ENCODE measurements at places on chromosomes 12 and 14.

GRCh38 chr12:121089031-121089812 lies 43.5 kb upstream of the P2RX7 start:
- DNase-seq = no peak

- DNase-seq = no peak
Measured at GRCh38 chr14:61472011-61472672, 150.8 kb downstream of the PRKCH start.

DNA sequence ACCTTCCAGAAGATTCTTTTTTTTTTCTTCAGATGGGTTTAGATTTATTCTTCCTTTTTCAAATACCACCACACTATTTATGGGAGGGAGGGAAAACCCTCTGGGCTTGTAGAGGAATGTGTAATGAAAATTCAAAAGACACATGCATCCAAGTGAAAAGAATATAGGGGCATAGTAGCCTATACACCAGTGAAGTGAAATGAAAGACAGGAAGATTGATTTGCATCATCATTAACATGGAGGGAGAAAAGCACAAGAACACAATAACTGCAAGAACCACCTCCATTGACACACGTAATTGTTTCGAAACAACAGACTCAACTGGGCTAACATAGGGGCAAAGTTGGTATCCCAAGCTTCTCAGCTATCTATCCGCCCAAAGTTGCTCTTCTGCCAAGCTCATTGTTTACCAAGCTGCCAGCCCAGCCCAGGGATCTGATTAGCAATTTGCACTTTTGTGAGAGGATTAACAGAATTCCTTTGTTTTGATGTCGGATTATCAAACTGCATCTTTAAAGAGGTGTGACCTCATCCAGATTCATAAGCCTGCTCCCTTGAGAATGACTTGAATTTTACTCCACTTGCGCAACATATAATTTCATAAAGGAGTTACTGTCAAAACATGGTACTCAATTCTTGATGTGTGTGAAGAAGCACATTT lies 430.5 kb upstream of the SOX5 start:
- DNase-seq = no peak

- DNase-seq = no peak
Measured at GRCh38 chr12:108699955-108700563, 31.3 kb downstream of the CORO1C start.

- no peak for DNase-seq
Measured at GRCh38 chr12:11633968-11634367, 15.5 kb upstream of the ETV6 start.

- DNase-seq = no peak
Measured at GRCh38 chr14:43591776-43592175, 915.3 kb downstream of the FSCB start.

GRCh38 chr14:21108791-21109190 lies 7.9 kb downstream of the TMEM253 start:
- no peak for DNase-seq

- DNase-seq = no peak
Measured at GRCh38 chr12:64995816-64996215, 125.3 kb downstream of the WIF1 start.
